ENCODE measurements at places on chromosomes 6 and 20.

DNA sequence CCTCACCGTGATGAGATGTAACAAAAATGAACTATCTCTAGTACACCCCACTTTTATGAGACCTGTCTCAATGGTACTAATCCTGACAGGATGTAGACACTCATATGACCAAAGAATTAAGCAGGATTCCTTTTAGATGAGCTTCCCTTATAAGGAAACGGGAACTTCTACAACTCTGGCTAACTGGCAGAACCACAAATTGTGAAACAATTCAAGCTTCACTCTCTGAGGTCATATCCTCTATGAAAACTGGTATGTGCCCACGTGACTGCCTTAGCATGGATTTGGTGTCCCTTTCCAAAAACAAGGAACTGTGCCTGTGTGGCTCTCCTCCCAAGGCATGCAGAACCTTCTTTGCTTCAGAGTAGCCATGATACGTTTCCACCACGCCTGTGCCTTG, 14.1 kb upstream of the CPNE5 start:
- no peak for DNase-seq

DNA sequence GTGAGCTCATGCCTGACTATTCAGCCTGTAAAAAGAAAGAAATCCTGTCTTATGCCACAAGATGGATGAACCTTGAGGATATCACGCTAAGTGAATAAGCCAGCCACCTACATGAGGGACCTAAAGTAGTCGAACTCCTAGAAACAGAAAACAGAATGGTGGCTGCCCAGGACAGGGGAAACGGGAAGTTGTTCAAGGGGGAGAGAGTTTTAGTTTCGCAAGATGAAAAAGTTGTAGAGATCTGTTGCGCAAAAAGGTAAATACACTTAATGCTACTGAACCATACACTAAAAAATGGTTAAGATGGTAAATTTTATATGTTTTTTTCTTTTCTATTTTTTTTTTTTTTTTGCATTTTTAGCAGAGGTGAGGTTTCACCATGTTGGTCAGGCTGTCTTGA, 74.1 kb upstream of the RALY start:
- DNase-seq, result no peak

DNA sequence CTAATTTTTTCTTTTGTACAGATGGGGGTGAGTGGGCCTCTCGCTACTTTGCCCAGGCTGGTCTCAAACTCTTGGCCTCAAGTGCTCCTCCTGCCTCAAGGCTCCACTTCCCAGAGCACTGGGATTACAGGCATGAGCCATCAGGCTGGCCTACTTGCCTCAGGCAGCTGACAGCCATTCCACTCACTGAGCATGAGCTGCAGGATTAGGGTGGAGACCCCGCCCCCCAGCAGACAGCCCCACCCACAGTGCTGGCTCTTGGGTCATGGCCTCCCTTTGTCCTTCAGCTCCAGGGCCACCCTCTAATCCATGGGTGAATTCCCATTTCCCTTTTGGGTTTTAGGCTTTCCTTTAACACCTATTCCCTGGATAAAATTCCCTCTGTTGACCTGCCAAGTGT, 82.1 kb downstream of the BFSP1 start:
- DNase-seq, result no peak

DNA sequence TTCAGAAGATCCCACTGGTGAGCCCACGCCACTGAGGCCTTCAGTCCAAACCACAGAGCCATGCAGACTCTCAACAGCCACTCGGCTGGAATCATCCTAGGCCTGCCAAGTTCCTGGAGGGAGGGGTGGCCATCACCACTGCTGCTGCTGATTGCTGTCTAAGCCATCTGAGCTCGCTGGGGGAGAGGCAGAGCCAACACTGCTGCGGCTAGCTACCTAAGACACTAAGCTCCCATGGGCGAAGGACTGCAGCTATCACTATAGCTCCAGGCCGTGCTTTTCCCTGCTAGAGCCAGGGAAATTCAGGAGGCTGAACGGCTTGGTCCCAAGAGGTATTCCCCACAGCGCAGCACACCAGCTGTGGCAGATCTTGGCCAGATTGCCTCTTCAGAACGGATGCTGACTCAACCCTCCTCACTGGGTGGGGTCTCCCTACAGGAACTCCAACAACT, 73.6 kb downstream of the TBC1D32 start:
- DNase-seq, result no peak

GRCh38 chr20:18288749-18289267, 481 bp downstream of the ZNF133 start:
- DNase-seq, result no peak

- no peak for DNase-seq
These were observed 330.5 kb downstream of the ZFAND3 start for GRCh38 chr6:38150021-38150420.

DNA sequence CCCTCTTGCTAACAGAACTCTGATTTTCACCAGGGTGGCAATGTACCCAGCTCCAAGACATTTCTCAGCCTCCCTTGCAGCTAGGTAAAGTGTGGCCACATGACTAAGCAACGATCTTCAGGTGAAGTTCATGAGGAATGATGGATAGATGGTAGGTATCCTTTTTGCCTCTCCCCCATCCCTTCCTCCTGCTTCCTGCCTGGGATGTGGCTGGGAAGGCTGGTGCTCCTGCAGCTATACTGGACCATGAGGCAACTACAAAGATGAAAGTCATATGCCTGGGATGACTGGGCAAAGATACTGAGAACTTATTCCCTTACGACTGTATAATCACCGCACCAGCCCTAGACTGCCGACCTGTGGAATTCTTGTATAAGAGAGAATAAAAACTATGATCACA, 13.4 kb downstream of the ZNF335 start:
- no peak for DNase-seq

DNA sequence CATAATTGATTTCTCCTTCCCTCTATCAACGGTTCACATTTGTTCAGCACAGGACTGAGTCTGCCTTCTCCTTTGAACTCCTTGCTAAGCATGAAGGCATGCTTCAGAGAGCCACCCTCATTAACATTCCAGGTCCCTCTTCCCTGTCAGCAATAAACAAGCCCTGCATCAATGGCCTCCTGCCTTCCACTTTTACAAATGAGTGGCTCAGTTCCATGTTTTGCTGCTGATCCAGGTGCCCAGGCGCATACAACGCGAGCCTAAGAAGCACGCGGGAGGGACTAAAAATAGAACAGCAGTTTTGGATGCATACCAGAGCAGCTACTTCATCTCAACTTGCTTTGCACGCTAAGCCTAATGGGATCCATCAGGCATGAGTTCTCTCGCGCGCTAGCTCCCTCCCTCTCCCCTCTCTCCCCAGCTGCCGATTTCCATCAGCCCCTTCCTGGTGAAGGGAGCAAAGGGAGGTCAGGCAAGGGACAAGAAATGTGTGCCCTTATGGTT, 53.4 kb downstream of the TRAF3IP2 start:
- DNase-seq, result no peak
